ENCODE measurements at places on chromosomes 6 and 20.

GRCh38 chr6:137570393-137570792, 76.2 kb upstream of the OLIG3 start:
- peak; percentile 63 for DNase-seq

DNA sequence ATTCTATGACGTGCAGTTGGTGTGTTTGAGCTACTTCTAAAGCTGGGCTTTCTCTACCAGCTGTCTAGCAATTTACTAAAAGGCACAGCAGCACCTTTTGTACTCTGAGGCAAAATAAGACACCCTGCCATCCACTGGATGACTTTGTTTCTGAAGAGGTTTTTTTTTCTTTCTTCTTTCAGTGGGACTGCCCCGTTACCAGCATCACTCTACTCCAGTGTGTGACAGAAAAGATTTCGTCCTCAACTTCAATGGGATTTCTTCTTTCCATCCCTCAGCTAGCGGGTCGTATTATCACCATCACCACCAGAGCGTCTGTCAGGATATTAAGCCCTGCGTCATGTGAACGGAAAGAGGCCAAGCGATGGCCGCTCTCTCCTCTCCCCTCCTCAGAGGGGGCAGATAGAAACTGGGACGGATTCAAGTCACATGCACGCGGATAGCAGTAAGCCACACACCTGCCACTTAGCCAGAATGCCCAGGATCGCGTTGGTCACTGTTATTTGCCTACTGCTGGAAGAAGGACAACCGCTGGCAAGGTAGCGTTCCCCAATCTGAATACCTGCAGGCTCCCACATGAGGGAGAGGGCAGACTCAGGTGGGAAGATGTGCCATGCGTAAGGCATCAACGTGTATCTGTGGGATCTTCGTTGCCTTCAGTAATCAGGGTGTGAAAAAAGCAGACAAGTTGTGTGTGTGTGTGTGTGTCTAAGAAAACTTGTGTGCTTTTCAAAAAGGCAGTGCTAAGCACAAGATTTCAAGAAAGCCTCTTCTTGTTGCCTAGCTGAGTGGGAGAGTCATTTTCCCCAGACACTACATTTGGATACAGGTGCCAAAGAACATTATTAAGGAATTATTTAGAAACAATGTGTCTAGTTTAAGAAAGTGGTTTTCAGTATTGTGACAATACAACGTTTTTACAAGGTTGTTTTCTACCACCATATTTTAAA, 5.4 kb downstream of the FOXF2 start:
- no peak for DNase-seq

- no peak for DNase-seq
These were observed 1059.0 kb upstream of the EPHA7 start for GRCh38 chr6:94478133-94479005.

DNA sequence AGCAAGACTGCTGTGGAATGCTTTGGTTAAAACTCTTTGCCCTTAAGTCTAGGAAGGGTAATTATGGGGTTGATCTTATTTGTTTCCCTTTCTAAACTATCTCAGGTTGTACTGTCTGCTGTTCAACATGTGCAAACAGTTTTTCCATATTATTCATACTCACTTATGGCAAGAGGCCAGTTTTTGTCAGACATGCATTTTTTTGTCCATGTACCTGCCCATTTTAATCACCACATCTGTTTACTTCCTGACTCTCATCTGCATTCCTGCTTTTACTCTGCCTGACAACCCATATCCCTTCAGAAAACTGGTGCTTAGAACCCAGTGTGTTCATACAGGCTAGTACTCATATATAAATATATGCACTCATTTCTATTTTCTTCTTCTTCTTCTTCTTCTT, 80.3 kb downstream of the LPA start:
- DNase-seq: no peak
